ENCODE measurements at places on chromosomes 16 and 17. TPM values are rescaled to one million over a fixed set of nuclear protein-coding genes. Genes with fewer than 3 reads are reported as not detected.

Gene HBQ1
- 0.97 TPM for total RNA-seq

Gene SLC6A2
- 0.38 TPM for total RNA-seq

Gene HIGD1B
- total RNA-seq = not detected

Gene WNT9B
- not detected for total RNA-seq

Gene CD79B
- 1.1 TPM for total RNA-seq

Gene CA5A
- not detected for total RNA-seq

Gene NAA60
- total RNA-seq = 6.6 TPM

Gene MT1M
- 4.2 TPM for total RNA-seq

Gene ZNF207
- 112 TPM for total RNA-seq

Gene SNX20
- not detected for total RNA-seq

Gene RARA
- total RNA-seq = 5.0 TPM

Gene CETP
- 15.9 TPM for total RNA-seq

Gene IGF2BP1
- total RNA-seq = 0.13 TPM

Gene CDH5
- total RNA-seq = 927 TPM

Gene NOS2
- total RNA-seq = not detected
